ENCODE measurements at places on chromosomes 4 and X. TPM values are rescaled to one million over a fixed set of nuclear protein-coding genes. Genes with fewer than 3 reads are reported as not detected.

Gene TMPRSS11B
- total RNA-seq: not detected

Gene FAM184B
- 5.1 TPM for total RNA-seq

Gene ATP2B3
- total RNA-seq: 0.18 TPM

Gene DMRTC1
- not detected for total RNA-seq

Gene SPACA5B
- not detected for total RNA-seq

Gene HTN3
- total RNA-seq: not detected

Gene GABRG1
- total RNA-seq: 0.04 TPM

Gene DUSP9
- total RNA-seq: 0.35 TPM

Gene CTAG1A
- not detected for total RNA-seq

Gene TCEAL2
- total RNA-seq: 1.8 TPM

Gene ETDA
- total RNA-seq: not detected

Gene CYLC1
- total RNA-seq: not detected

Gene HOPX
- 18.5 TPM for total RNA-seq

Gene CHRDL1
- total RNA-seq: 10.6 TPM

Gene SPANXN3
- not detected for total RNA-seq

Gene POU4F2
- total RNA-seq: not detected

Gene MAGEA11
- not detected for total RNA-seq

Gene NOCT
- total RNA-seq: 4.2 TPM

Gene FAM47A
- total RNA-seq: not detected

Gene PCDH19
- total RNA-seq: 1.9 TPM

Gene KIAA1210
- total RNA-seq: 0.18 TPM

Gene CCNG2
- total RNA-seq: 62.6 TPM

Gene CENPE
- total RNA-seq: 6.0 TPM

Gene TREX2
- 0.49 TPM for total RNA-seq

Gene PPP2R2C
- total RNA-seq: 0.09 TPM

Gene STATH
- total RNA-seq: not detected

Gene PDHA2
- total RNA-seq: not detected

Gene LINC00632
- 62.0 TPM for total RNA-seq

Gene CEP44
- total RNA-seq: 15.6 TPM

Gene CXorf49
- not detected for total RNA-seq

Gene RTL9
- 0.80 TPM for total RNA-seq

Gene PHOX2B
- total RNA-seq: not detected

Gene NSG1
- total RNA-seq: 0.75 TPM

Gene HMGN5
- 1.3 TPM for total RNA-seq

Gene ACE2
- total RNA-seq: 0.04 TPM

Gene AFM
- total RNA-seq: not detected

Gene FABP2
- not detected for total RNA-seq

Gene RAB39B
- 0.40 TPM for total RNA-seq

Gene PAK3
- 8.0 TPM for total RNA-seq

Gene ODAPH
- not detected for total RNA-seq

Gene OTUD6A
- total RNA-seq: not detected

Gene PAGE4
- total RNA-seq: 1.2 TPM

Gene INTS12
- 18.7 TPM for total RNA-seq

All from muscle of leg (tissue), 16 donors.